OCI-LY7 (cell line): ENCODE measurements at places on chromosomes 4 and X.

- no peak for DNase-seq
These were observed 234.1 kb upstream of the IGFBP7 start for GRCh38 chr4:57344296-57344695.

GRCh38 chr4:180449395-180449956, 1793.7 kb upstream of the TENM3 start:
- peak; percentile 55 for DNase-seq

DNA sequence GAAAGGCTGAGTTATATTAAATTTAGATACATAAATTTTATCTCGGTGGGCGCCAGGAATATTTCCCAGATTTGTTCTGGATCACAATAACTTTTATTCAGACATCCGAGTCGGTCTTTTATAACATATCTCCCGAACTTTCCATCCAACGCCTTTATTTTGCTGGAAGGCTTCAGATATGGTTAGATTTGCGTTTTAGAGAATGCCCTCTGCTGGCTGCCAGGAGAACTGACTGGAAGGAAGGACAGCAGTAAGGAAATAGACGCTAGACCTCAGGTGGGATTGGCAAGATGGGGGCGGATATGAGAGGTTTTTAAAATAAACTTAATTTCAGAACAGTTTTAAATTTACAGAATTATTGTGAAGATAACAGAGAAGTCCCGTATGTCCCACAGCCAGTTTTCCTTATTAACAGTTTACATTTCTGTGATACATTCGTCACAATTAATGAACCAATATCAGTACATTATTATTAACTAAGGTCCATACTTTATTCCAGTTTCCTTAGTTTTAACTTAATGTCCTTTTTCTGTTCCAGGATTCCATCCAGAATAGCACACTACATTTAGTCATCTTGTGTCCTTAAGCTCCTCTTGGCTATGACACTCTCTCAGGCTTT, 4.6 kb upstream of the KANTR start:
- DNase-seq: peak; percentile 58

DNA sequence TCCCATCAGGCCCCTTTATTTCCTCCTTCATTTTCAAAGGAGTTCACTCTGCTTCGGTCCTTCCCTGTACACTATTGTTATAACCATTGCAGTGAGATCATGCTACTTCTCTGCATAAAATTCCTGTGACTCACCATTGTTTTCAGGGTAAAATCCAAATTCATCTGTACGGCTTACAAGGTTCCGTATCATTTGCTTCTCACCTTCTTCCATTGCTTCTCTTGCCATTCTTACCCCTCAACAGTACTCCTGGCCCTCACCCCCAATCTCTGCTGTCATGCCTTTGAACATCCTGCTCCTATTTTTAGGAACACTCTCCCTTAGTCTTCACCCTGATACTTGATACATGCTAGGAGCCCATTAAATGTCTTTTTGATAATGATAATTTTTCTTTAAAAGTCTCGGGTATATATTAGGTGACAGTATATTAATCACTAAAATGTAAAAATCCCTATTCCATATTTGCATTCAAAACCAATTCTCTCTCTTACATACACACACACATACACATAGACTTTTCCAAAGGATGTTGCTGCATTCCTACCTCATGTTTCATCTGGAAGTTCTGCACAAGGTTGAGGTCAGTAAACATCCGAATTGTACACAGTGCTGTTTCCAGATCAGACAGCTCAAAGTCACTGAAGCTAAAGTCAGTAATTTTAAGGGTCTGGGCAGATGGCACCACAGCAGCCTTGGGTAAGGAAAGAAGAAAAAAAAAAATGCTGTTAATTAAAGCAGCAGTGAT, 103.4 kb downstream of the PDE5A start:
- no peak for DNase-seq

GRCh38 chrX:17021851-17022604, 75.6 kb downstream of the REPS2 start:
- DNase-seq: no peak

GRCh38 chr4:117327491-117327890, 242.1 kb upstream of the TRAM1L1 start:
- no peak for DNase-seq

GRCh38 chr4:77358315-77358928, 201.4 kb downstream of the CCNG2 start:
- DNase-seq: peak; percentile 42

- no peak for DNase-seq
These were observed 53.7 kb downstream of the FBXW7 start for GRCh38 chr4:152482211-152482610.

GRCh38 chrX:34275699-34276098, 143.6 kb upstream of the FAM47A start:
- no peak for DNase-seq

DNA sequence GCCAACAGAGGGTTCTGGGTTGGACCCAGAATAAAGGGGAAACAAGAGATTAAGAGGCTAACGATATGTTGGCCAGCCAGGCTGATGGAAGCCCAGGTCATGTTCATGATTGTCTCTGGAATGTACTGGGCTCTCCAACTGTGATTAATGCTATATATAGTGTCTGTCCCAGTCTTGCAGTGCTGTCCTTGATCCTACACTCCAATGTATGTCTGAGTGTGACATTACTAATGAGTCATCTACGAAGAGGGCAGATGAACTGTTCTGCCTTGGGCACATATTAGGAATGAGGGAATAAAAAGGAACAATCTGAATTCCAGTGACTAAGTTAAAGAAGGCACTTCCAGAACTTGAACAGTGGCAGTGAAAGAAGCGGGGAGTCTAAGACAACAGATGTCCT, 142.1 kb downstream of the PDGFRA start:
- no peak for DNase-seq

GRCh38 chrX:6738518-6739470, 203.9 kb upstream of the VCX3A start:
- DNase-seq: peak; percentile 88

DNA sequence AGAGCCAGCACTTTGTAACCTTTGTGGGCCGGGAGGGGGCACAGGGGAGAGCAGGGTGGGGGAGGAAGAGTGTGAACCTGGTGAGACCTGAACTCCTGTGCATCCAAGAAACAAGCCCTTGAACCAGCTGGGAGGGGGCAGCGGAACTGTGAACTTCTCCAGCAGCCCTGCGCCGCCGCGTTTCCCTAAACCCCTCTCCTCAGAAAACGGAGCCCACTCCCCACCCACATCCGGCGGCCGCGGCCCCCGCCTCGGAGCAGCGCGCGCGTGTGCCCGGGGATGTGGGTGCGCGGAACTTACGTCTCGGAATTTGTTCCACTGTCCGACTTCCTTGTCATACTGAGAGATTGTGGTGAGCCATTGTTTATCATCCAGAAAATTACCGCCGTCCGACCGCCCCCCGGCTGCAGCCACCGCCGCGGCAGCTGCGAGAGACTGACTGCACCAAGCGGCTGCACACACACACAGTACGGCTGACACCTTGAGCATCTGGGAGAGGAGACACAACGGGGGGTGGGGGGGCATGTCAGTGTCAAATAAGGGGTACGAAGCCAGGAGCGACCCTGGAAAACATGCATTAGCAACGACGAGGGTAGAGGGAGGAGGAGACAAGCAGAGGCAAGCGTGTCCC, 494 bp downstream of the SPOCK3 start:
- DNase-seq: no peak

DNA sequence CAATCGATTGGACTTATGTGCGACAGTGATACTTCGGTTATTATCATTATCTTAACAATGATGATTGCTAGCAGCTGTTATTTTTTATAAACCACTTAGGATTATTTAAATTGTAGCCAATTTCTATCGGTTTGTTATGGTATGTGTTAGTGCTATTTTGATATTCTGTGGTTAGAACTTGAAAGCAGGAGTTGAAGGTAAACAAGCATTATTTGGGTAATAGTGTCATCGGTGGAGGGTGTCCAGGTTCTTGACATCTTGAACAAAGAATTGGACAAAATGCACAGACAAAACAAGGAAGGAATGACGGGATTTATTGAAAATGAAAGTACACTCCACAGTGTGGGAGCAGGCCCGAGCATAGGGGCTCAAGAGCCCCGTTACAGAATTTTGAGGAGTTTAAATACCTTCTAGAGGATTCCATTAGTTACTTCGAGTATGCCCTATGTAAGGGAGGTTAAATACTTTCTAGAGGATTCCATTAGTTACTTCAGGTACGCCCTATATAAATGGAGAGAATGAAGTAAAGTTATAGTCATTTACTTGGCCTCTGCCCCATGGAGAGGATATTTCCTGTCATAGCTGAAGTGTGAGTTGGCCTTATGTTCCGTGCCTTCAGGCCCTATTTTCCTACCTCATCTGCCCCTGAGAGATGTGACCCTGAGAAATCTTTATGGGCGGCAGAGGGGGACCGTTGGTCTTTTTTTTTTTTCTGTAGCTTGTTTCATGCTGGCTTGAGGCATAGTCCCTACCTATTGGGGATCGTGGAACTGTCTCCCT, 13.1 kb downstream of the MOB1B start:
- no peak for DNase-seq

DNA sequence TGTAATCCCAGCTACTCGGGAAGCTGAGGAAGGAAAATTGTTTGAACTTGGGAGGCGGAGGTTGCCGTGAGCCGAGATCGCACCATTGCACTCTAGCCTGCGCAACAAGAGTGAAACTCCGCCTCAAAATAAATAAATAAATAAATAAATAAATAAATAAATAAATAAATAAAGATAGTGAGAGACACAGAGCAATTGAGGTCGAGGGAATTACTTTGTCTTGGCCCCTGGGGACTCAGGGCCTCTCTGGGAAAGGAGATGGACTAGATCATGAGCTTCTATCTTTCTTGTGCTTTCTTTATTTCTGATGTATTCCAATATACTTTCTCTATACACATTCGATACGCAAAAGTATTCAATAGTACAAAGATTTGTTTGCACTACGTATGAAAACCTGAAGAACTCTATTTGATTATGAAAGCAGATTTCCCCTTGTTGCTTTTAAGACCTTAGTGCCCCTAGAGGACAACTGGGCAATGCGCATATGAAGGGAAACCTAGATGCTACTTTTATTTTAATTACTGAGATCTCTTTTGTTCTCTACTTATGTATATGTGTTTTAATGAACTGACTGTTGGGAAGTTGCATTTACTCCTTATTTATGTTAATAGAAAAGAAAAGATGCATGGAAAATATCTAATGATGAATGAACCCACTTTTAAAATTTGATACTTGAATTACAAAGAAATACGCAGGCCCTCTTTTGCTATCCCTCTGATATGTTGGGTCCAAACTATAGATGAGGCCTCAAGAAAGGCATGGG, 12.8 kb upstream of the ELOVL6 start:
- peak; percentile 66 for DNase-seq

DNA sequence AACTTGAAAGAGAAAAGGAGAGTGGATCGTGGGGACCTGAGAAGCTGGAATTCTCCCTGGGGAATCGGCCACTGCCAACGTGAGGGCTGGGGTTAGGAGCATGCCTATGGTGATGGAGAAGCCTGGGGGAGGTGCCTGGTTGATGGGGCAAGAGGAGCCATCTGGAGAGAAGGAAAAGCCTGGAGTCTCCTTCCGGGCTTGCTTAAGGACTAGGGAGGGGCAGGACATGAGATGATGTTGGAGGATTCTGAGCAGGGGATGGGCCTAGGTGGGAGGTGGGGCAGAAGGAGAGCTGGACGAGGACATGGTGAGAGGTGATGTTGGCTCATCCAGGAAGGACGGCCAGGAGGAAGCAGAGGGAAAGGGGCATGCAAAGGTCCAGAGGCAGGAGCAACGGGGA, 35.0 kb upstream of the GYG2 start:
- no peak for DNase-seq

DNA sequence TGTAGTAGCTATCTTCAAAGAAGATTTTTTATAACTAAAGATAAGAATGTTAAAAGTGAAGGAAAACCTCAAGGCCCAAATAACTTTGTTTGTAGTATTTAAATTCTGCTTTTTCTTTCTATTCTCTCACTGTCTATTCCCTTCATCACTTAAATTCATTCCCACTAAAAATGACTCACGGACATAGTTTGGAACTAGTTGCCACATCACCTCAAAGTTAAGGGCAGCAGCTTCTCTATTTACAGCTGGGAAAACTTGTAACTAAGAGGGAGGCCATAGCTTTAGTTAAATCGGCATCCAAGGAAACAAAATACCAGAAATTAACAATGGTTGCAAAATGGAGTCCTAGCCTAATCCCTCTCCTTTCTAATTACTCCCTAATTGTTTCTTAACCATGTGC, 325.4 kb upstream of the MAGEB2 start:
- no peak for DNase-seq

- peak; percentile 41 for DNase-seq
These were observed 695 bp downstream of the MTM1 start for GRCh38 chrX:150569155-150569477.

DNA sequence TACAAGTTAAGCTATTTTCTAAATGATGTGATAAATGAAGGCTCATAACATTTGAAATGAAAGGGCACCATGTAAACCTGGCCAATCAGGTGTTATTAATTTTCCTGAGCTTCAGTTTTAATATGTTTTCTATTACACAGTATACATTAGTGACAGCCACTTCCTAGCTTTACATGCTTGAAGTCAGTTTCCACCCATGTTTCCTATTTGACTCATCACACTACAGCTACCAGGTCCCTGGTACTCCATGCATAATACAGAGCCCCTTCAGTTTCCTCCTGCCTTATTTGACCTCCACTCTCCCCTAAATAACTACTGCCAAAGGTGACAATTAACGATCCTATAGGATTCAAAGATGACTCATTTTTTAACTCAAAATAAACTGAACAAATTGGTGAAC, 18.3 kb downstream of the ZNF518B start:
- DNase-seq: no peak

DNA sequence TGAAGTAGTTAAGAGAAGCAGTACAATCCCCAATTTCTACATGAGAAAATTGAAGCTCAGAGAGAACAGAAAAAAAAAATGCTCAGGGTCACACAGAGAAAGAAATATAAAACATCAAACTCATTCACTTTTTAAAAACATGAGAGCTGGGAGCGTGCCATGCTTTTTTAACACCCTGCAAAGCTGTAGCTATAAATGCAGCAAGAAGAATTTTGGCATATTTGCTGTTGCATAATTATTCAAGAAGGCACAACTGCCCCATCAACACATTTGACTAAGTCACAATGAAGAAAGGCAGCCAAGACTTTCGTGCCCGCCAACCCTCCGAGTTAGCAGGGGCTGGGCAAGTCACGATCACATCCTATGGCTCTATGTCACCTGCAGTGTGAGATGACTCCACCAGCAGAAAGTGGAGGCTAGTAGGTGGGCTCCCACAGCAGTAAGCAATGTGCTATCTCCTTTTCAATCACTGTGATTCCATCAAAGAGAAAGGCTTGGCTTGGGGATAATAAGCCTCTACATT, 214.8 kb downstream of the DHX15 start:
- no peak for DNase-seq

DNA sequence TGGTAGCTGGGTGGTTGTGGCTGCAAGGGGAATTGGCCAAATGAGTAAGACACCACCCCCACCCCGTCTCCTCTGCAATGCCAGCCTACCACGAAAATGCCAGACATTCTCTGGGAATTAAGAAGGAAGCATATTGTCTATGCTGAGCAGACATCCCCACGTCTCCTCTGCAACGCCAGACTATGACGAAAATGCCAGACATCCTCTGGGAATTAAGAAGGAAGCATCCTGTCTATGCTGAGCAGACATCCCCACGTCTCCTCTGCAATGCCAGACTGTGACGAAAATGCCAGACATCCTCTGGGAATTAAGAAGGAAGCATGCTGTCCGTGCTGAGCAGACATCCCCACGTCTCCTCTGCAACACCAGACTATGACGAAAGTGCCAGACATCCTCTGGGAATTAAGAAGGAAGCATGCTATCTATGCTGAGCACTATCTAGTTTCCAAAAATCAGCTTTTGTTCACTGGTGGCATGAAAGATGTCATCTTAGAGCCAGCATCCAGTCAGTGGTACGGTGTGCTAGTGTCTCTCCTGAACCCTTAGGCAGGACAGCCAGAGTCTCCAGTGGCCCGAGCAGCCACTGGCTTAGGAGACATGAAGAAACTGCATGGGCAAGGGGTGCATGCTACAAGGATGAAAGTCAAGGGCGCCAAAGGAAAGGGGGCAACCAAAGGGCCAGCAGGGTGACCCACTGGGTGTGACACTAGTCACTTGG, 339.8 kb upstream of the FRG1 start:
- no peak for DNase-seq
